Activated T-helper 1 cell treated with Interleukin-2 at 50 U/mL for 16 hours (primary cell): ENCODE measurements at places on chromosomes 7 and 10.

DNA sequence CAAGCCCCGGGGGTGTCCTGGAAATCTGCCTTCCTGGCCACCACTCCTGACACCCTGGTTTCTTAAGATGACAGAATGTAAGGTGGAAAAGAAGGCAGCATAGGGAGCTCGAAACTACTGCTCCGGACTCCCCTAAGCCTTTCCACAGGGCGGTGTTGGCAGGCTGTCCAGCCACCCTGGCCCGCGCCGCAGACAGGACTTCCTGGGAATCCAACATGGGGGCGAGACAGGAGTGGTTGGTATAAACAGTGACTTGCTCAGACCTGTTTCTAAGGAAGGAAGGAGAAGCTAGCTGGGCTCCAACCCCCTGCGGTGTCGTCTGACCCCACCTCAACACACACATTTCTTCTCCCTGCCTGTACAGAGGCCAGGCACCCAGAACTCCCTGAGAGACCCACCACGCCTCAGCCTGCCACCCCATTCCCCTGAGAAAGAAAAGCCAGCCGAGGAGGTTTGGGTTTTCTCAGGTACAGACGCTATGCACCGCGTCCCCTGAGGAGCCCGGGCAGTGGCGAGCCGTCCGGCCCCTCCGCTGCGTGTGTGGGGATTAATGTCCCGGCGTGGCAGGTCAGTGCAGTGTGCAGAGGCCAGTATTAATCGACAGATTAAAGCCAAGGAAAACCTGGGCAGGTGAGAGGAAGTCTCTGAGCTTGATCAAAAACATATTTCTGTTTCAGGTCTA is 349.6 kb upstream of the MKI67 start:
- DNase-seq: no peak

DNA sequence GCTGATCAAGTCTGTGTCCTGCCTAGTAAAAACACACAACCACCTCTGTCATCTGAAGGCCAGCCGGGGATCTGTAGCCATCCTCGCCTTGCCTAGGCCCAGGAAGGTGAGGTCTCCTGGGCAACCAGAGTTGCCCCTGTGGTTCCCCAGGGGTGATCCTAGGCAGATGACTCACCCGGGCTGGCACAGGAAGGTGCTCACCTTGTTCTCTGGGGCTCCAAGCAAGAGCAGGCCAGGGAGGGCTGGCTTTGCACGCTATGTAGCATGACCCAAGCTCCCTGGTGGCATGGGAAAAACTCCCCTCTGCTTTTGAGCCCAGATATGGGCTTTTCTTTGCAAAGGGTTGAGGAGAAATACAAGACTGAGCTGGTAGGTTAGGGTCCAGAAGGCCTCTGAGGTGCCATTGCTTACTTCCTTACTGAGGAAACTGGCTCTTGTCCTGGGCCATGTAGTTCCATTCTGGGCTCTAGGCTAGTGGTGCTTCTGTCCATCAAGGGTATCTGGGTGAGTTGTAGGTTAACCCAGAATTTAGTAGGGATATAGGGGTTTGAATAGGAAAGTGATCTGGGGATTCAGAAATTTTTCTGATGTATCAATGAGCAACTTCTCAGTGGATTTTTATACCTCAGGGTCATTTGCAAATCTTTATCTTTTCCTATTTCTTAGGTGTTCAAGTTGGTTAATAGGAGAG is 112.0 kb downstream of the NT5C2 start:
- DNase-seq: no peak

DNA sequence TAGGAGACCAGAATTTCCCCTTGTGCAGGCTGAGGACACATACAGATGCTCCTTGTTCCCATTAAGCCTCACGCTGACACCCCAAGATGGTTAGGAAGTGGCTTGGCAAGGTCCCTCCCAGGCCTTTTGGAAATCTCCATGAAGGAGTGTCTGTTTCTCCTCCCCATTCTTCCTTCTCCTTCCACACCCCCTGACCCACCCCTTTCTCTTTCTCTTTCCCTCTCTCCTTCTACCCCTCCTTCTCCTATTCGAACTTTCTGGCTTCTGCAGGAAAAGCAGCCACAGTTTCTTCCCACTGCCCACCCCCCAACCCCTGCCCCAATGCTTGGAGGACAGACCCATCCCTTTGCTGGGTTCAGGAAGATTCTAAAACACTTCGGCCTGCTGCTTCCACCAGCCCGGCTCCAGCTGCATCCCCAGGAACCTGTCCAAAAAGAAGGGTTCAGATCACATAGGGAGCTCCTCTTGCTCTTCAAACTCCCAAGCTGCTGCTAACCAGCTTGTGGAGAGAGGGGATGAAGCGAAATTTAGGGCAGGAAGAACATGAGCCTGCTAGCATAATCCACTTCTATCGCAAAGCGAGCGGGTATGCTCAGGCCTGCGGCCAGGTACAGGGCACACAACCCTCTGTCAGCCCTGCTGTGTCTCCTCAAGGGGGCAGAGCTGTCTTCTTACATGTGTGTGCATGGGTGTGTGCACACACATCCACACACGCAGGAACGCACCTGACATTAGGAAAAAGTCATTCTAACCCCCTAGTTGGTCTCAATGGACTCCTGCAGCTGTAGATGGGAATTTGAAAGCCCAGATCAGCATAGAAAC is 80.4 kb downstream of the PPP1R3C start:
- DNase-seq: no peak

GRCh38 chr7:129222064-129222463 is 2.8 kb upstream of the AHCYL2 start:
- no peak for DNase-seq

DNA sequence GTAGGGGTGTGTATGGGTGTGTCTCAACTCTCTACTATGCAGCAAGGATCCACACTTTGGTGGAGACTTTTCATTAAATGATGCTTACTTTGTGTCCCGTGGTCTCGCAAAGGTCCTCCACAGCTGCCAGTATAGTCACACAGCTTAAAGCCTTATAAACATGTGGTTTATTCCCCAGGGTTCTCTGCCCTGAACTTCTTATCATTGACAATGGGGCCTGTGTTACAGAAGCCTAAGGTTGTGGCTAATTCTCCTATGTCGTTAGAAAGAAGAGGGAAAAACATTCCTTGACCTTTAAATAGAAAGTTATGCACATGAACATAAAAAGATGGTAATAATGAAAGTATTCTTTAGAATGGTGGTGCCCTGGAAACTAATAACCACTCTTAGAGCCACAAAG is 201.4 kb downstream of the INHBA start:
- no peak for DNase-seq

DNA sequence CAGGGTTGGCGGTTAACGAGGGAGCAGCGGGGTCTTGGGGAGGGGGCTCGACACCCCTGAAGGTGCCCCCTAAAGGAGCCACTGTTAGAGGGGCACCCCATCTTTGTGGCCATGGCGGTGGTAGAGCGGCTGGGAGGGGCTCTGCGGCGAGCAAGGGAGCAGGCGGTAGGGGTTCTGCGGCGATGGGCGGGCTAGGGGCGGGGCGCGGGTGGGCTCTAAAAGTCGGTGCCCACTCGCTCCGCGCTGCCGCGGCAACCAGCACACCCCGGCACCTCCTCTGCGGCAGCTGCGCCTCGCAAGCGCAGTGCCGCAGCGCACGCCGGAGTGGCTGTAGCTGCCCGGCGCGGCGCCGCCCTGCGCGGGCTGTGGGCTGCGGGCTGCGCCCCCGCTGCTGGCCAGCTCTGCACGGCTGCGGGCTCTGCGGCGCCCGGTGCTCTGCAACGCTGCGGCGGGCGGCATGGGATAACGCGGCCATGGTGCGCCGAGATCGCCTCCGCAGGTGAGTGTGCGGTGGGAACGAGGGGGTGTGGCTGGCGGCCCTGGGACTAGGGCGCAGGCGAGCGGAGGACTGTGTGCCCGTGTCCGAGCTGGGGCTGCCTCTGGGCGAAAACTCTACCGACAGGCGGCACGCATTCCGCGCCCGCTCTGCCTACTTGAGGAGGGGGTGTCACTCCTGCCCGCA is at the start of gene MEST:
Gene MEST, plus strand, starts transcription at position 245 of the 682 bp plus-strand sequence. Its CDS starts 229 bp downstream, at position 474.
- no peak for DNase-seq

DNA sequence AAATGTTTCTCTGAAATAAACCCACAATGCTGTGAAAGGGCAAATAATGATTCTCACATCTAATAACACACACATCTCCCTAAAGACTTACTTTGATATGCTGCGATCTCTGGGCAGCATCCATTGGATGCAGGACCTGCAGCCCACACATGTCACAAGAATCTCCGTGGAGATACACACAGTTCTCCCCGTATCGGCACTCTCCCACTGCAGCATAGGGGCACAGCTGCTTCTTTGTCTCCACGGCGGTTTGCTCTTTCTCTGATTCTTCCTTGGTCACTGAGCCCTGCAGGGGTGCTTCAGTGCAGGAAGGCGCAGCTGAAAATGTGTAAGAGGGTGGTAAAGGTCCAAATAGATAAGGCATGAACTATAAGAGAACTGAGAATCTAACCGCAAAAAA is 20.4 kb downstream of the MKRN1 start:
- DNase-seq: no peak

DNA sequence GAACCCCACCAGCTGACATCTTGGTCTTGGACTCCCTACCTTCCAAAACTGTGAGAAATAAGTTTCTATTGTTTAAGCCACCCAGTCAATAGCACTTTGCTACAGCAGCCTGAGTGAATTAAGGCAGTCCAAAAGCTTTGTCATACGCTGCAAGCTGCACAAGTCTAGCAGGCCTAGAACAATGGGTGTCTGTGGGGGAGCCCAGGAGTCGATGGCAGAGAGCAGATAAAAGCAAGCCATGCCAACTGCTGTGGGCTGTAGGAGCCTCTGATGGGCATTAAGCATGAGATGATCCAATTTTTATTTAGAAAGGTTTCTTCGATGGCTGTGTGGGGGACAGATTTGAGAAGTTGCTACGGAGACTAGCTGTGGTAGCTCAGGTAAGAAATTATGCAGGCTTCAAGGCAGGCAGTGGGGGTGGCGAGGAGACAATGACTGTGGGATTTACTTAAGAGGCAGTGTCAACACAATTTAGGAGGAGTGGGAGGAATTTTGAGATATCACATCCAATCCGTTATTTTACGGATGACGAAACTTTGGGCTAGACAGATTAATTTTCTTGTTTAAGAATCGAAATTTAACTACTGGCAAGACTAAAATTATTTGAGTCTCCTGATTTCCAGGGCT is 110.4 kb downstream of the NRCAM start:
- DNase-seq: no peak

DNA sequence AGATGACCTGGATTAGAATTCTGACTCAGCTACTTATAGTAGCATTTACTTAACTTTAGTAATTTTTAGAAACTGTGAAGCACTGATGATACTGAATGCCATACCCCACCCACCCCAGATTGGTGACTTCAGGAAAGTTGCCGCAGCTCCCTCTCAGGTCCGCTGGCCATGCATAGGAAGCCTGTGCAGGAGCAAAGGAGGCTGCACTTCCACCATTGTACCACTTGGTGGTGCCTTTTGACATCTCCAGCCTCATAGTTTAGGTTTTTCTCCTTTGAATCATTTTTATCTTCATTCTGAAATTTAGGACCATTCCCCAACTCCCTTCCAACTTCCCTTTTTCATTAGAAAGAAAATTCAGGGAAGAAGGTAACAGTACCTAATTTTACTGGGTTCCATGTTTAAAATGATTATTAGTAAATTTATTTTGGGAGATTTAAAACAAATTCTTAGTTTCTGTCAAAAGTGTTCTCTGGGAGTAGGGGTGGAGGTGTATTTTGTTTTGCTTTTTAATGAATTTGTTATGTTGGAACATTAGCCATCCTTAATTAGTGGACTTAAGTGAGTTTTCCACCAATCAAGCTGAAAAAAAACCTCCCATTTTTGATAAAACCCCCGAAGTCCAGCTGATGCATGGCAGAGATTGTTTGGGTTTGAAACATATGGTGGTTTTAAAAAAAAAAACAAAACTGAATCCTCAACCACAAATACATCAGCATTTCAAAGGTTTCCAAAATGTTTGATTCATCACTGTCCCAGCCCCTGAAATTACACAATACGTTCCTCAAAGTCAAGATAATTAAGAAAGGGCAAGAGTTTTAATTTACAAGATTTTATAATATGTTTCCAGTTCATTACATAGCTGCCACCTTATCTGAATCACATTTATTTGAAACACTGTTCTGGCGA is 109.6 kb downstream of the WNT2 start:
- DNase-seq: no peak

DNA sequence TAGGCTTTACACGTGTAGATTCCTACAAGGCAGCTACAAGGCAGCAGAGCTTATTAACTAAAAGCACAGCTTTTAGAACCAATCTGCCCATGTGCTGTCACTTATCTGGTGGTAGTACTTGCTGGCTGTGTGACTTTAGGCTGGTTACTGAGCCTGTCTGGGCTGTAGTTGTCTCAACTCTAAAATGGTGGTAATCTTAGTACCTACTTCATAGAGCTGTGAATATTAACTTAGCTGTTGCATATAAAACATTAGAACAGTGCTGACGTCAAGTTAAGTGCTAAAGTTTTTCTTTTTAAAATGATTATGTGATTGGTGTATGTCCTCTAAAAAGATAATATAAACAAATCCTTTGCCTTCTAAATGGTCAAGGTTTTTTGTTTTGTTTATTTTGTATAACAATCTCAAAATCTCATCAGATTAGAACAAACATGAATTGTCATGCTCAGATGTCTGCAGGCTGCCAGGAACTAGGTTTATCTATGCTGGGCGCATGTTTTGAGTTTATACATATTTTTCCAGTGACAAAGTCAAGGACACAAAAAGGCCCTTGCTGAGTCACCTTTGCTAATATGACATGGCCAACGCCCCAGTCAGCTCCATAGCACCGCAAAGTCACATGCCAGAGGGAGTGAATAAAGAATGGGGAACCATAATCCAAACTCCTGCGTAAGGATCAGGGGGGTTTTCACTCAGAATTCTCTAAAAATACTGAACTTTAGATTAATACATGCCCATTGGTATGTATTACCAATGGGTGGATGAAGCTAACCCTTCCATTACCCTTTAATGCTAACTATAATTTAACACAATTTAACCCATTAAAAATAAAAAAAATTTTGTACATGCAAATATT is 39.8 kb upstream of the ARL4A start:
- no peak for DNase-seq

DNA sequence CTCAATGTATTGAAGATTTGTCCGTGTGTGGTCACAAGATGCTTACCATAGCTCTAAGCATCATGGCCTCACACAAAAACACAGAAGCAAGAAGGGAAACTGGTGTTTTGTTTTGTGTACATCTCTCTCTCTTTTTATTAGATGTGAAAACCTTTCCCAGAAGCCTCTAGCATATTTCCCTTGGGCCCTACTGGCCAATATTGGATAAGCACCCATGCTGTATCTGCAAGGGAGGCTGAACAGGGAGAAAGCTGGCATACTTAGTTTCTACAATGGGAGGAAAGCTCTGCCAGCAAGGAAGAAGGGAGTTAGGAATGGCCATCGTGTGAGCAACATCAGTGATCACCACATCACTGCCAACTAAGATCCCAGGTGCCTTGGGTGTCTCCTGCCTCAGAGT is 9.6 kb upstream of the NAMPT start:
- DNase-seq: no peak

DNA sequence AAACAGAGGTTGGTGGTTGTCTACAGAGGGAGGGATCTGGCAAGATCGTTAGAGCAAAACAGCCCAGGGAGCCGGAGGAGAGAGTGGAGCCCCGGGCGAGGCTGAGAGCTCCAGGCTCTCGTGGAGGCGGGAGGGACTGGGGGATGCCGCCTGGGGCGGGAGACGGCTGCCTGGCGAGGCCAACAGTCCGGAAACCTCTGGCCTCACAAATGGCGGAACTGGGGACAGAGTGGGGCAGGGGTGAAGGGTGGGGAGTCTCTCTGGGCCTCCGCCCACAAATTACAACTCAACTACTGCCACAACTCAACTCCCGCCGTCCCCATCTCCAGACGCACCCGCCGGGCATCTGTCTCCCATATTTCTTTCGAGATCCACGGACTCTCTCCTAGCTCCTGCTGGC is 47.7 kb downstream of the CLEC2L start:
- no peak for DNase-seq
